ENCODE measurements at places on chromosomes 5 and 9.

- no peak for DNase-seq
These were observed 35.3 kb upstream of the SPDL1 start for GRCh38 chr5:169548315-169548714.

DNA sequence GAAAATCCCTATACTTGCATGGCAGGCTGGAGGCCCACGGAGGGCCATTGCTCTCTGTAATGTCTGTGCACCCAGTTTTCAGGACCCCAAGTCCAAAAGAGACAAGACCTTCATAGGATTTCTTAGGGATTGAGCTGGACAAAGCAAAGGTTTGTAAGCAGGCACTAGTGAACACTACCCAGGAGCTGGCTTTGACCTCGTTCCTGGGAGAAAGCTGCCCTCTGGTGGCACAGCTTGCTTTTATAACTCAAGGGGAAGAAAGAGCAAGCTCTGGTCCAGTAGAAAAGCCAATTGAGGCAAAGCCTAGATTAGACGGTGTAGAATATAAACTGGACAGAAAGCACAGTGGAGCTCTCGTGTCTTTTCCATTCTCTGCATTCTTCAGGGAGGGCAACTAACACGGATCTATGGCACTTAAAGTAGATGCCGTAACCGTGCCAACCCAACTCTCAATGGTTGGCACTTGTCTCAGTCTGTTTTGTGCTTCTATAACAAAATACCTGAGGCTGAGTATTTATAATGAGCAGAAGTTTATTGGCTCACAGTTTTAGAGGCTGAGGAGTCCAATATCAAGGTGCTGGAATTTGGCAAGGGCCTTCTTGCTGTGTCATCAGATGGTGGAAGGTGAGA is 7.9 kb downstream of the GABRP start:
- DNase-seq: no peak

GRCh38 chr5:14581891-14582796 is 552 bp downstream of the OTULINL start:
- DNase-seq: peak; percentile 63

- no peak for DNase-seq
These were observed 55.2 kb upstream of the ACTBL2 start for GRCh38 chr5:57537811-57538210.

GRCh38 chr9:86765746-86766430 is 181.4 kb downstream of the GAS1 start:
- no peak for DNase-seq

- DNase-seq: no peak
These were observed 8.2 kb downstream of the DNM1 start for GRCh38 chr9:128211186-128211980.
